Hematopoietic multipotent progenitor cell treated with erythropoietin and hydrocortisone succinate and interleukin-3 and kit ligand, for 6 days (in vitro differentiated cells): ENCODE measurements at places on chromosomes 7 and 10.
A peak's percentile ranks its signal among the peaks of the same experiment; 100 is the strongest.

- DNase-seq = peak; percentile 76
These were observed at the start of gene JAZF1 for GRCh38 chr7:28180364-28181147. TSS of gene JAZF1 (minus strand) at chr7:28180795.

GRCh38 chr10:84328418-84329195 lies at the start of gene CCSER2:
TSS of gene CCSER2 (plus strand) at chr10:84328589. CDS start at chr10:84371053, 42,464 bp downstream.
- DNase-seq = peak; percentile 97

DNA sequence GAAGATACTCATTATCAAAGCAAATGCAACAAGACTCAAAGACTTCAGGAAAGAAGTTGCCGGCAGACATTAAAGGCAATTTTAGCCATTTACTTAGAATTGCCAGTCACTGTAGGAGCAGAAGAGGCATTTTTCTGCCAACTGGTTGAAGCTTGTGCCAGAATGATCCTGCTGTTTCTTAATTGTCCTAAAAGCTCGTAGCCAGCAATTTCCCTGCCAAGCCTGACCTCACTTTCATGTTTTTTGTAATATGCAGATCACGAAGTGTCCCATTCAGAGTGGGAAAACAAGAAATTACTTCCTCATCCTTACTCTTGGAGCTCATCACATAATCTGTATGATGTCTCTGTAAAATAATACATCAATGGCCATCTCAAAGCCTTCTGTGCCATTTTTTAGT lies 130.9 kb upstream of the ANKRD1 start:
- DNase-seq = no peak

DNA sequence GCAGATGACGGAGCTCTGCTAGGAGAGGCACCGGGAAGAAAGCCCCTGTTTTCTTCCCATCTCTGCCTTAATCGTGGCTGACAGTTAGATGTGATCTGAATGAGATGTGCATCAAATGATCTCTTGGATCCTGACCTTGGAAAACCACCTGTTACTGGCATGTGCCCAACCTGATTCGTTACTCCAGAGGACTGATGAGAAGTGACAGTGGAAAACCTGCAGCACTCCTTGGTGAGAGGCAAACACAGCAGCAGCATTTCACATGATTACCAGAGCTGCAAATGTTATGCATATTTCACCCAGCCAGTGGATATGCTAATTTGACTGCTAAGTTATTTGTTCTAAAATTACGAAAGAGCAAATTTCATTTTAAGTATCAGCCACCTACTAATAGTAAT lies 95.3 kb downstream of the PTPRN2 start:
- DNase-seq = no peak

DNA sequence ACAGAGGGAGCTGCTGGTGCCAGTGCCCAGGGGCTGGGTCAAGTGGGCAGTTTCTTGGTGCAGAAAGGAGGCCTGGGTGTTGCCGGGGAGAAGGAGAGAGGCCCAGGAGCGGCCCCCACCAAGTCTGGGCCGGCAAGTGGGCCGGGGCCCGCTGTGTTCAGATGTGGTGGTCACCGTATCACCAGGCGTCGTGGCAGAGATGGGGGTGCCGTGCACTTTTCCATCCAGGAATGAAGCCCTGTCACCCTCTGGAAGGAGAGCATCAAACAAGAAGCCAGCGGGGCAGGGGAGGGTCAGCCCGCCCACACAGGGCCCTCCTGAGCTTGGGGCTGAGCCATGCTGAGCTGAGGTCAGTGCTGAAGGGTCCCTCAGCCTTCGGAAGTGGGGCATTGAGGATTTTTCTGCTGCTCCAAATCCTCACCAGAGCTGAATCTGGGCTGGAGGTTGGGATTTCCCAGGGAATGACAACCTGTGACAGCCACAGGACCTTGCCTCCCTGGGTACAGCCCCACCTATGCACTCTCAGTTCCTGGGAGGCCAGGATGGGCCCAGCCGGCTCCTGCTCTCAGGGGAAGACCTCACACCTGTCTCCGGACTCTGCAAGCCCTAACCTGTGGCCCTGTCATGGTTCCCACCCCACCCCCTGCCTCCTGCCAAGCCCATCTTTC lies 27.9 kb upstream of the INPP5A start:
- no peak for DNase-seq

DNA sequence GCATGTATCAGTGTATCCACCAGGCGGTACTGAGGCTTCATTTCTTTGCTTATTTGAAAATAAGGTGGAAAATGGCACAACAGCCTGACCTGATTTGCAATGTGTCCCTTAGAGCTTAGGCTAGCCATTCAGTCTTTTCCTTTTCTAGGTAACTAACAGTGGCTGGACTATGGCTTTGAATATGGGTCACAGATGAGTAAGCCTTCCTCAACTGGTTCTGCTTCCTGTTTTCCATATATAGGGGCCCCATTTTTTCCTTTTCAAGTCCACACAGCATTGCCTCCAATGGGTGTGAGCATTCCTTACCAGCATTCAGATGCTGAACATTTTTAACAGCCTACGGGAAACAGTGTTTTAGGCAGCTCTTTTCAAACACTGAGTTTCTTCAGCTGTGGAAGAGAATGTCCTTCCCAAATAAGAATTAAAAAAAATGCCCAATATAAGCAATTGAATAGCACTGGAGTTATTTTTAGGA lies 3.9 kb upstream of the ITGB1 start:
- DNase-seq = peak; percentile 51

- DNase-seq = no peak
These were observed 305.1 kb upstream of the IMMP2L start for GRCh38 chr7:111867348-111867931.

- peak; percentile 71 for DNase-seq
These were observed 293.3 kb upstream of the KLF14 start for GRCh38 chr7:131027287-131027773.

- no peak for DNase-seq
These were observed 7.5 kb downstream of the KCP start for GRCh38 chr7:128902761-128903585.

- peak; percentile 47 for DNase-seq
These were observed 566 bp downstream of the MAD1L1 start for GRCh38 chr7:2231992-2232765.

- no peak for DNase-seq
These were observed 16.5 kb downstream of the ARPC1B start for GRCh38 chr7:99390941-99391602.

- no peak for DNase-seq
These were observed 30.0 kb upstream of the MSRB2 start for GRCh38 chr10:23065181-23065948.

GRCh38 chr7:79405368-79405767 lies 48.1 kb downstream of the MAGI2 start:
- DNase-seq = no peak

- no peak for DNase-seq
These were observed 3.1 kb downstream of the VAX1 start for GRCh38 chr10:117135026-117135372.
